ENCODE measurements at places on chromosomes 4 and X.

DNA sequence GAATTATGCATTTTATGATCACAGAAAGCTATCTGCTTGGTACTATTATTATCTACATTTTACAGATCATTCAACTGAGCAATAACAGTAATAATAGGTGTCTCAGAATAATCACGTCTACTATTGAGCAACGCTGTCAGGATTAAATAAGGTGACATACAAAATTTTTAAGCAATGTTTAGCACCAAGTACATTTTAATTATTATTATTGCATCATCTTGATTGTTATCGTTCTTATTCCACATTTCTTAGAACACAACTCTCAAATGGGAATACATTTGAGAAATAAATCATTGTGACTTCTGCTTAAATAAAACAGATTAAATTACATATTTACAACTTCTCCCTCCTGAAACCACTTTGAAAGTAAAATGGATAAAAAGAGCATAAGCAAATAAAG is 1083.5 kb upstream of the ADGRL3 start:
- no peak for DNase-seq

DNA sequence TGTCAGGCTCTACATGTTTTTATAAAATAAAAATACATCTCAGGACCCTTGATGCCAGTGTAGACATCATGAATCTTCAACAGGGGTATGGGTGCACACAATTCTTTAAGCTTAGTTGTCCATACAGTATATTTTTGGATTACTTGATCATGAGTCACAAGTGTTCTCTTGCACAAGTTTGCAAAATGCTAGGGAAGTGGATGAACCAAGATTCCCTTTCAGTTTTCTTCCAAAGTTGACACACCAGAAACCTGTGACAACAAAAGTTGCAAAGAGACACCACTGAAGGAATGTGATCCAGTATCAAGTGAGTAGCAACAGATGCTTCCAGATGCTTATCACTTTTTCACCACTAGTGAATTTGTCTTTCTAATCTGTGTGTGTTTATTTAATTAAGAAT is 1021.2 kb downstream of the PCDH7 start:
- no peak for DNase-seq

DNA sequence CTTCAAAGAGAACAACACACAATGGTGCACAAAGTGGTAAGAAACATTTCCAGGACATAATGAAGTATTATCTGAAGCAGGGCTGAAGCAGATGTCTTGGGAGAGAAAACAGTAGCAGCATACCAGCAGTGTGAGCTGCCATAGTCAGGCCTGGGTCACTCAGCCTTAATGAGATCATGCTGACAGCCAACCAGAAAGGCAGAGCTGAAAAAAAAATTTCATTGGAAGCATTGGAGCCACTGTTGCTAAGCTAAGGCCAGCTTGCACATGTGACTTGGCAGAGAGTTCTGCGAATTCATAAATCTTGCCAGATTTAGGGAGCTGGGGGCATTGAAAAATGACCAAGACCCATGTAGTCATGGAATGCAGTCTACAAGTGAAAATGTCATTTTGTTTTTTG is 444.0 kb upstream of the PITX2 start:
- DNase-seq = no peak

- DNase-seq = no peak
Measured at GRCh38 chr4:75545526-75545925, 10.3 kb upstream of the ODAPH start.

DNA sequence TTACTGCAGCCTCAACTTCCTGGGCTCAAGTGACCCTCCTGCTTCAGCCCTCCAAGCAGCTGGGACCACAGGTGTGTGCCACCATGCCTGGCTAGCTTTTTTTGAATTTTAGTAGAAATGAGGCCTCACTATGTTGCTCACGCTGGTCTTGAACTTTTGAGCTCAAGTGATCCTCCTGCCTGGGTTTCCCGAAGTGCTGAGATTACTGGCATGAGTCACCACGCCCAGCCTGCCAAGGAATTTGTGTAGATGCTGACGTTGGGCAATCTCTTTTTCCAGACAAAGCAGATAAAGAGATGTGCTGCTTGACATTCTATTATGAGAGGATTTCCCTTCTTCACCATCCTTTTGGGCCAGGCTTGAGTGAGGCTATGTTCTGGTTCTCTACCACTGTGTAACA is 254.5 kb upstream of the RPS6KA3 start:
- DNase-seq = no peak

DNA sequence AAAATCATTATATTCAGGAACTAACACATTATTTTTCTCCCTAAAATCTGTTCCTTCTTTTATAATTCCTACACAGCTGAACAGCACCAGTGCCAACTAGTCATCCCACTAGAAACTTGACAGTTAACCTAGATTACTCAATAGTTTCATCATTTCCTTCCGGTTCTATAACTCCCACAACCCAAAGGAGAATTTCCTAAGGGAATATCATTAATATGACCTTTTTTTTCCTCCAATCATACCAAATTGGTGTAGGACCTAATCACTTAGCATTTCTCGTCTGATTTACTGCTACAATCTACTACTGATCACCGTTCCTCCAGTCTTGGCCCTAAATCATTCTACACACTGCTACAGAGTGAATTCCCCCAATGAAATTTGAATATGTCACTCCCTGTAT is 45.9 kb downstream of the WDFY3 start:
- no peak for DNase-seq

GRCh38 chrX:15173411-15173810 is 96.5 kb downstream of the ASB9 start:
- no peak for DNase-seq
